ENCODE measurements at places on chromosomes 5 and 9.

DNA sequence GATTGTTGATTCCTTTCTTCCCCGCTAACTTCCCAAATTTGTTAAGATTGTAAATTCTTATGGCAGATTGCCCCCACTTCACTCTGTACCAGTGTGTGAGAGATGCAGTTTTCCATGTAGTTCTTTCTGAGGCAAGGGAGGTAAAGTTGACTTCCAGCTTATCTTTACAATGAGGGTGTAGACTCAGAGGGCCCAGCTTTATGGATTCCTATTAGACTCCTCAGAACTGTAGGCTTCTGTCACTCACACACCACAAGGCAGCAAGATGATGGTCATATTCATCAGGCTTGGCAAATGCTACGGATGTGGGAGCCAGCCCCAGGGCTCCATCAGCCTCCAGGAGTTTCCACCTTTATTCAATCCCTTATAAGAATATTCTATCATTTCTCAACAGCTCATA is 461.9 kb upstream of the KLF4 start:
- no peak for DNase-seq

GRCh38 chr5:1472964-1473628 is 27.9 kb upstream of the SLC6A3 start:
- no peak for DNase-seq

DNA sequence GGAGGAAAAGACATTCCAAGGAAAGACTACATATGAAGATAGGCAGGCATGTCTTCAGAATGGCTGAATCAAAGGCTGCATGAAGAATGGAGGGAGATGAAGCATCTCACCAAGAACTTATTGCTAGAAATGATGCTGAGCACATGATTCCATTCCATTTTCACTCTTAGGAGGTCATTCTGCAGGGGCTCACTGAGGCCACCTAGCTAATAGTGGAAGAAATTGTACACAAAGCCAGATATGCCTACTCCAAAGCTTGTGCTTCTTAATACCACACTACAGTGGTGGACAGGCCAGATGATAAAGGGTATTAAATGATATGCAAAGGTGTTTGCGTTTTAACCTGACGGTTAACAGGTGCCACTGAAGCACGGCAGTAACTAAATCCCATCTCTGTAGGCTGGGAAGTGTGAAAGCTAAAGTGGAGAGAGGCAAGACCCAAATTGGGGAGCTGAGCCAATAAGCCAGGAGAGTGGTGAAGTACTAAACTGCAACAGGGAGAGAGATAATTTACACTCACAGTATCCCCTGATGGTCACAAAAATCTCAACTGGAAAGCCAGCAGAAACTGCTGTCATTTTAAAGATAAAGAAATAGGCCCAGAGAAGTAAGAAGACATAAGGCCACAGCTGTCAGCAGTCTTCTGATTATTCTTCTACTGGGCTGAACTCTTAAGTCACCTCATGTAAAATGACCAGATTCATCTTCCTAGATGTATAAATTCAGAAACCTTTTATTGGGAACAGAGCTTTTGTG is 14.6 kb downstream of the NDUFA8 start:
- DNase-seq: peak; percentile 10

DNA sequence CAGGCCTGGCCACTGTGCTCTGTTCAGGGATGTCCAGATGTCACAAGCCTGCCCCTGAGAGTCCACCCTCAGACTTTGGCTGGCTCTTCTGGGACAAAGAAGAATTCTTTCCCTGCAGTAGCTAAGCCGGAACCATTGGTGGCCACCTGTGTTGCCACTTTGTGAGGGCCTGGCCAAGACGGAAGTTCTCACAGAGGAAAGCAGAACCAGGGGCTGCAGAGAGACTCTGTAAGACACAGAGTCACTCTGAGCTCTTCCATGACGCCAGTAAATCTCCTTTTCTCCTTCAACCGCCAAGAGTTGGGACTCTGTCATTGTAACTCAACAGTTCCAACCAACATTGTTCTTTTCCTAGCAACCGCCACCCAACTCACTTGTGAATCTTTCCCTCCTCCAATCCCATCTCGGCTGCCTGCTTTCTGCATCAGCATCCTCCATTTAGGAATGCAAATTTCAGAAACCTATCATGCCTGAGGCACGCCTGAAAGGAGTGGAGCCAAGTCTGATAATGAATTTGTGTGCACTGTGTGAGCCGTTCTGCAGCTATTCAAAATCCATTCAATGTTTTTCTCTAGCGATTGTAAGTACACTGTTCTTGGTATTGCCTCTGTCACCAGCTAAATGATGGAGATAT is 37.8 kb upstream of the ATP6V1G1 start:
- DNase-seq: no peak

DNA sequence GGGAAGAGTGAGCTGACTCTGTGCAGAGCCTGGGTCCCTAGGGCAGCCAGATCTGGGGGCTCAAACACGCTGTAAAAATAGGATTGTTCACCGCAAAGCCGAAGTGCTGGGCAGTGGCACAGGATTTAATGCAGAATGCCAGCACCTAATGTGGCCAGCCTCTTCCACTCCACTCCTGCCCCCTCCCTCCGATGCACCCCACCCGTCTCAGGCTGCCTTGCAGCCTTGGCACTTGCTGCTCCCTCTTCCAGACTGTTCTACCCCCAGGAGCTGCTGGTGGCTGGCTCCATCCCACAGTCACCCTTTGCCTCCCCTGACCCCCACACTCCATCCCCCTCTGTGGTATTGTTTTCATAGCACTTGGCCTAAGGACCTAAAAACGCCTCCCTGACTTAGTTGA is 86.2 kb downstream of the SEMA4D start:
- DNase-seq: no peak
